ENCODE measurements at places on chromosomes 1 and 21.
A peak's percentile ranks its signal among the peaks of the same experiment; 100 is the strongest.

- DNase-seq: no peak
Observed at GRCh38 chr1:206797534-206798383, 25.5 kb upstream of the IL10 start.

DNA sequence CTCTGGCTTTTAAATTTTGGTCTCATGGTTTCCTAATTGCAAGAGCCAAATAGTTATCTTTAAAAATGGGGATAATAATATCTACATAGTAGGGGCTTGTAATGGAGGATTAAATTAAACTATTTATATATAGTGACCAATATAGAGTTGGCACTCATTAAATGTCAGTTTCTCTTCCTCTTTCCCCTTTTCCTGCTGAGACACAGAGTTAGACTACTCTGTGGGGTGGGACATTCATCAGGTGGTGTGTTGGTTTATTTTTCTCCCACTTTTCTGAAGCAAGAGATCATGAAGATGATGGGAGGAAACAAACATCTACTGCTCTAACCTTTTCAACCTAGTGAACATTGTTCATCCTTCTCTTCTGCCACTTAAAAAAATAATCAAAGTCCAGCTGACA lies 17.3 kb upstream of the RAP1A start:
- DNase-seq: no peak

GRCh38 chr1:12709696-12710095 lies 6.2 kb upstream of the AADACL3 start:
- DNase-seq: no peak

DNA sequence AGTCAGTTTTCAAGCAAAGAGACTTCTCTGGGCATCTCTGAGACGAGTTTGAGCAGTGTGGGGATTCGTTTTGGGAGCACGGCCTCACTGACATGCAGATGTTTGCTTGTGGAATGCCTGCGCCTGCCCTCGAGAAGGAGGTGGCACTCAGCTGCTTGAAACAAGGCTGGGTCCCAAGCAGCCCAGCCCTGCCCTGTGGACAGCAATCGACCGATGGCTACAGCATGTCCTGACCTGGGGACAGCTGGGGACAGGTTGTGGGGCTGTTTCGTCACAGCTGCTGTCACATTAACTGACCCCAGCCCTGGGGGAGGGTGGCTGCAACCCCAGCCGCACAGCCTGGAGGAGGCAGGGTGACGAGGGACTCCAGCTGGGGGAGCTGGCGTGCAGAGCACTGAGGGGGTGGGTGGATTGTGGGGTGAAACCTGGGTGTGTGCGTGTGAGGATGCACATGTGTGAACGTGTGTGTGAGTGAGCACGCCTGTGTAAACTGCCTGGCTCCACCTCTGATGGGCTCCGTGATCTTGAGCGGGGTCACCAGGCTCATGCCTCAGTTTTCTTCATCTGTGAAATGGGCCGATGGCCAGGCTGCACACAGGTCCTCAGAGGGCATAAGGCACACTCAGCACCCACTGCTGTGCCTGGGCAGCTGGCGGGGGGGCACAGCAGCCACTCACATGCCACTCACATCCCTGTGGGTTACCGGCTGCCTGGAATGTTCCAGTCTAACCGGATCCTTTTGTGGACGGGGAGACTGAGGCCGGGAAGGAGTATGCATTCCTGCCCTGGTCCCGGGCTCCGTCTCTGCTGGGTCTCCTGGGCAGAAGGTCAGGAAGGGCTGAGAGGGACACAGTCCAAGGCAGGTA lies 49.3 kb downstream of the COL18A1 start:
- DNase-seq: no peak

DNA sequence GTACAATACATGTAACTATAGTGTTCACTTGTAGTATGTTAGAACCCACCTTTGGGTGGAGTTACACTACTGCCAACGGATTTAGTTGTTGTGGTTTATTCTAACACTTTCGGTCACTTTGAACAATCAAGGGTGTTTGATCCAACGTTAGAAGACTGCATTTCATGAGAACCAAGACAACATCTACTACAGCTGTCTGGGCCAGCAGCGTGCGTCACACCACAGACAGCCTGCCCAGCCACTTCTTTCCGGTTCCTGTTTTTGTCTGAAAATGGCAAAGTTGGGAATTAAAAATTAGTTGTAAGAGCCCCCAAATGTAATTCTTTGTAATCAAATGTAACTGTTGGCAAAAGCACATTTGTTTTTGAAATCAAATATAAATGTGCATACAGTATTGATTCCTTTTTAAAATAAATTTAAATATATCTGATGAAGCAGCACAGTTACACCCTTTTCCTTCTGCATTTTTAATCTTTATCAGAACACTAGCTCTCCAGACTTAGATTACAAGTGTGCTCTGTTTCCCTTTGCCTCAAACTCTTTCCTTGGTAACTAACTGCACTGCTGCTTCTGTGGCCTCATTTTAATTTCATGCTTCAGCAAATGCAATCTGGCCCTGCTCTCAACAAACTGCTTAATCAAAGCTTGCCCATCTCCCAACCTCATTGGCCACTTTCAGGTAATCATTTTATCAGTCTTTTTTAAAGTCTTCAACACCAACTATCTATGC lies 86.6 kb upstream of the DPH5 start:
- DNase-seq: no peak

- no peak for DNase-seq
Observed at GRCh38 chr1:213982672-213983492, 4.9 kb upstream of the PROX1 start.

DNA sequence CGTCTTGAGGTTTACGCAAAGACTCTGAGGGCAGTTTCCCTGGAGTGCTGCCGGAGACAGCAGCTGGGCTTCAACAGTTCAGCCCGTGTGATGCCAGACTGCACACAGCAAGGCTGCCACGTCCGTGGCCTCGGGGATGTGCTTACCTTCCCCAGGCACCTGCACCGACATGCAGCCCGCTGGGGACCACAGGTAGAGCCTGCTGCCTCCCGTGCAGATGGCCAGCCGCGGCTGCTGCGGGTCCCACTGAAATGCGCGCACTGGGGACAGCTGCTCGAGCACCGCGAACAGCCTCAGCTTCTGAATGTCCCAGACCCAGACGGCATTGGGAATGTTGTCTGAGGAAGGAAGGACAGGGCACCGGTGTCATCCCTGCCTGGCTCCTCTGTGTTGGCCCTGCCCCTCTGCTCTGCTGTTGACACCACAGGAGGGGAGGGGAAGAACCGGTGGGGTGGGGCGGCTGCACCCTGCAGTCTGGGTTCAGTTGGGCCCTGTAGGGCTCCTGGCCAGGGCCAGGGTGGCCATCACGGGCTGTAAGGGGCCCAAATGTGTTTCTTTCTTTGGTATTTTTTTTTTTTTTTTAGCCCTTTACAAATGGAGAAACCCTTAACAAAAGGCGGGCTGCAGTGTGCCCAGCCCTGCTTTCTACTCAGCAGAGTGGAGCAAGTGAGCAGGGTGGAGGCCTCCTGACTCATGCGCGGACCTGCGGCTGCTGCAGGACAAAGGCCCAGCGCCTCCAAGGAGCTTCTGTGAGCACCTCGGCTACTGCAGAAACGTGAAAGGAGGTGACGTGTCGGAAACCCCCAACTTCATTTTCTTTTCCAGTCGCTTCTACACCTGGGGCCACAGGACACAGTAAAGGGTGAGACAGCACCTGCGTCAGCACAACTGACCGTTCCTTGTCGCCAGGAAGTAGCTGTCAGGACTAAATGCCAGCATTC lies 6.8 kb downstream of the TPRG1L start:
- no peak for DNase-seq

GRCh38 chr1:171780583-171781175 lies 781 bp upstream of the METTL13 start:
- DNase-seq: no peak

DNA sequence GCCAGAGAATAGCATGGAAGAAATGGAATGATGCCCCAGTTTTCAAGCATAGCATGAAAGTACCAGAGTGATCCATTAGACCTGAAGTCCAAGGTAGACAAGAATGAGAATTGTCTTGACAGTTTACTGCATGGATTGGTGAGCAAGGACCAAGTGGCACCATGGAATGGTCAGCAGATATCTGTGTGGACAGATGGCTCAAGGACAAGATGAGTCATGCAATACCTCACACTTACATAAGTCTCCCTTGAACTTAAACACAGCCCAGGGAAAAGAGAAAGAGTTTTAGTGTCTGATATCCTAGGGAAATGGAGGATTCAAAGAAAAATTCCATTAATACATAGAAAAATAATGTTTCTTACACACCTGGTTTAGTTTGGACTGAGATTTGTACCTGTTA lies 195.2 kb downstream of the MRPL39 start:
- DNase-seq: no peak

GRCh38 chr1:205077158-205077933 lies 6.9 kb downstream of the TMEM81 start:
- peak; percentile 31 for DNase-seq

DNA sequence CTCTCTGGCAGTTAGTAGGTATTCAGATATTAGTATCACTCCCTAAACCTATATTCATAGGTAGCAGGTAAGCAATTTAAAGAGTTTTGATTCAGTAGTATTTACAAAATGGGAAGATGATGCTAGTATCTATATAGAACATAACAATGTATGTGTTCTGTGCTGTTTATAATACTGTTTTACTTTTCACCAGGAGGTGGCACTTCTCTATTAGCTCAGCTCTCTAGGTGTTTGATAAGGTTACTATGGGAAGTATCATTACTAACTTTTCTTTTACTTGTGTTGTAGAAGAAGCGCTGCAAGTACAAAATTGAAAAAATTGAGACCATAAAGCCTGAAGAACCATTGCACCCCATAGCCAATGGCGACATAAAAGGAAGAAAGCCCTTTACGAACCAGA lies 49.4 kb upstream of the FASLG start:
- DNase-seq: no peak

- no peak for DNase-seq
Observed at GRCh38 chr1:236315518-236315917, 33.8 kb upstream of the ERO1B start.

GRCh38 chr1:155835548-155835947 lies 21.5 kb downstream of the GON4L start:
- no peak for DNase-seq

DNA sequence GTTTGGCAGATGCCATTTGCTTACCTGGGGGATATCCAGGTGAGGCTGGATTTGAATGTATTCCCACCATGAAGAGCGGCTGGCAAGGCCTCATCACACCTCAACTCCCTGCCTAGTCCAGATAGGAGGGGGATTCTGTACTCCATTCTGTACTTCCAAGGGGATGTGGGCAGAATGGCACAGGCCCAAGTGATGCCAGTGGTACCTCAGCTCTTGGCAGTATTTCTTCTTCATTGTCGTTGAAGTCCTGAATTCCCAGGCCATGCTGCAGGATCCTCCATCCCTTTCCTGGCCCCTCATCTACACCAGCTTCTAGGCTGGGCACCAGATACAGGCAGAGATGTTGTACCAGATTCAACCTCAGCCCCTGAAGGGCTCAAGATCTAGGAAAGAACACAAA lies 47.9 kb downstream of the KLHDC7A start:
- DNase-seq: no peak

DNA sequence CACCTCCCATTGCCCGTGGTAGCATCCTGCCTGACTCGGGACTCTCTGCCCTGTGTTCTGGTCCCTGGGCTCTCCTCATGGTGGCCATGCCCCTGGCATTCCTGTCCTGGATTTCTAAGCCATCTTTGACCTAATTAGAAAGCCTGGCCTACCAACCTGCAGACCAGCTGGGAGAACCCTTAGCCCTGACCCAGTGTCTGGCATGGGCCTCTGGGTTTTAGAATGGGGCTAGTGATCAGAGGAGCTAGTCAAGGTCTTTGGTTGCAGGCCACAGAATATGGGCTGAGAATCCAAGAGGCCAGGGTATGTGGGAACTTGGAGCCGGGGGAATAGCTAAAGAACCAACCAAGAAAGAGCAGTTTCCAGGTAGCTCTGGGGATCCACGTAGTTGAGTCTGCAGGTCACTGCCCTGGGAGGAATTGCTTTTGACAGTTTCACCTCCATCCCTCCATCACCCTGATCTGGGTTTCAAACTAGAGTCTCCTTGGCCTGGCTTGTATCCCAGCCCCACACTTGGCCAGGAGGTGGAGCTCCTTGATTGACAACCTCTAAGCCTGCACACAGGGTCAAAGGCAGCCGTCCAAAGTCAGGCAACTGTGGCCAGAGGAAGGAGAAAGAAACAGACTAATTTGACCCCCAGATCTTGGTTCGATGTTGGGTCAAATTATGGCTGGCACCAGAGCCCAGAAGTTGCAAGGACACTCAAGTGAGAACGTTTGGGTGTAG lies 54.7 kb upstream of the ABCG1 start:
- DNase-seq: no peak

DNA sequence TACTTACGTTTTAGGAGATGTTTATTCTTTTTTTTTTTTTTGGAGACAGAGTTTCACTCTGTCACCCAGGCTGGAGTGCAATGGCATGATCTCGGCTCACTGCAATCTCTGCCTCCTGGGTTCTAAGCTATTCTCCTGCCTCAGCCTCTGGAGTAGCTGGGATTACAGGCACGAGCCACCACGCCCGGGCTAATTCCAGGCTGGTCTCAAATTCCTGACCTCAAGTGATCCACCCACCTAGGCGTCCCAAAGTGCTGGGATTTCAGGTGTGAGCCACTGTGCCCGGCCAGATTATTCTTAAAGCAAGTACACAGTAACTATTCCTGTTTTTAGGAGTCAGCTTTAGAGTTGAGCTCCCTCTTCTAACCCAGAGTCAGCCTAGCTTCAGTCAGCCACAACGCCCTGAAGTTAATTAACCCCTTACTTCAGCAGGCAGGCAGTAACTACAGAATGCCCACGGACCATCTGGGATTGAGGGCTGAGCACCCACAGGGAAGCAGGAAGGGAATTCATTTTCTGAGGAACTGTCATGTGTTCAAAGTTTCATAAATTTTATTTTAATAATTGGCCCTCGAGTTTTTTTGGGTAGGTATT lies 5.3 kb upstream of the ID3 start:
- no peak for DNase-seq

GRCh38 chr21:18524097-18524880 lies 120.7 kb upstream of the TMPRSS15 start:
- DNase-seq: no peak

- DNase-seq: no peak
Observed at GRCh38 chr21:20997311-20997635, 936 bp upstream of the NCAM2 start.

GRCh38 chr1:228689255-228689654 lies 46.0 kb upstream of the RHOU start:
- no peak for DNase-seq

DNA sequence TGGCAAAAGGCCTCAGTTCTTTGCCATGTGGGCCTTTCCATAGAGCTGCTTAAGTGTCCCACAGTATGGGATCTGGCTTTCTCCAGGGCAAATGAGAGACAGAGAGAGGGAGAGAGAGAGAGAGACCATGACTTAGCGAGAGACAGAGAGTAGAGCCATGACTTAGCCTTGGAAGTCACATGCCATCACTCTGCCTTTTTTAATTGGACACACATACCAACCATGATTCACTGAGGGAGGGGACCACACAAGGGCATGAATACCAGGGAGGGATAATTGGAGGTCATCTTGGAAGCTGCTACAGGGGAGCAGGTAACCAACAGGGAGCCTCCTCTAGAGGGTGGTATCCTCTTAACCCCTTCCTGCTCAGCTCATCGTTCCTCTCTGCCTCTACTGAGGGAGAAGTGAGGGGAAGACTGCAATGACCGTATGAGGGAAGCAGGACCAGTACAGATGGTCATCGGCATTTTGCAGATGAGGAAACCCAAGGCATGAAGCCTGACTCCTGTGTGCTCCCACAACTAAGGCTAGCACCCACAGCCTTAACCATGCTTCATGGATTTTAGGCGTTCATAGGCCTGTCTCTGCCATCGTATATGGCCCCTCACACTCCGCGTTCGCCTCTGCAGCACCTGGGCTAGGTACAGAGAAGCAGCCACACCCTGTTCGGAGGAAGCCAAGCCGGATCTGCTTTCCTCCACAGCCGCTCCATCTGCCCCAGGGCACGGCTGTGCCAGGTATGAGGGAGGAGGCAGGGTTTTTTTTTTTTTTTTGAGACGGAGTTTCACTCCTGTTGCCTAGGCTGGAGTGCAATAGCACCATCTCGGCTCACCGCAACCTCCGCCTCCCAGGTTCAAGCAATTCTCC lies 38.6 kb downstream of the MEF2D start:
- DNase-seq: peak; percentile 22

Data from AG08395 (cell line).